ENCODE measurements at places on chromosomes 6 and 20. TPM values are rescaled to one million over a fixed set of nuclear protein-coding genes. Genes with fewer than 3 reads are reported as not detected.

GRCh38 chr6:131756039-131756438 is 45.2 kb upstream of the CTAGE9 start:
- no peak for DNase-seq

- DNase-seq = no peak
Observed at GRCh38 chr6:20084411-20084810, 127.9 kb downstream of the MBOAT1 start.

DNA sequence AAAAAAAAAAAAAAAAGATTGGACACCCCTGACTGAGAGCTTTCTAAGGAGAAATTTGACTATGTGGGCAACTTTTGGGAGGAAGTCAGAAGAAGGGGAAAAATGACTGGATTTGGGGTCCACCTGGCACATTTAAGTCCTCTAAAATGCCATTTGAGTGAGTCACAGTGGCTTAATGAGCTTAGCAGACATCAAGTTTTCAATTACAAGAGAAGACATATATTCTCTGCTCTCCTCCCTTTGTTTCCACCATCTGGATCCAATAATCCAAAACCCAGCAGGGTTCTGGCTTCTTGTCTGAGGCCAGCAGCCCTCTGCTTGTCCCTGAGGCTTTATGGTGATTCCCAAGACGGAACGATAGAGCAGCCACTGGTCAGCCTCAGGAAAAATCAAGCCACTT is 6.9 kb downstream of the PI3 start:
- DNase-seq = no peak

SLC35D3 gene
- 0.31 TPM for total RNA-seq

LST1 gene
- total RNA-seq = 10.9 TPM

DNA sequence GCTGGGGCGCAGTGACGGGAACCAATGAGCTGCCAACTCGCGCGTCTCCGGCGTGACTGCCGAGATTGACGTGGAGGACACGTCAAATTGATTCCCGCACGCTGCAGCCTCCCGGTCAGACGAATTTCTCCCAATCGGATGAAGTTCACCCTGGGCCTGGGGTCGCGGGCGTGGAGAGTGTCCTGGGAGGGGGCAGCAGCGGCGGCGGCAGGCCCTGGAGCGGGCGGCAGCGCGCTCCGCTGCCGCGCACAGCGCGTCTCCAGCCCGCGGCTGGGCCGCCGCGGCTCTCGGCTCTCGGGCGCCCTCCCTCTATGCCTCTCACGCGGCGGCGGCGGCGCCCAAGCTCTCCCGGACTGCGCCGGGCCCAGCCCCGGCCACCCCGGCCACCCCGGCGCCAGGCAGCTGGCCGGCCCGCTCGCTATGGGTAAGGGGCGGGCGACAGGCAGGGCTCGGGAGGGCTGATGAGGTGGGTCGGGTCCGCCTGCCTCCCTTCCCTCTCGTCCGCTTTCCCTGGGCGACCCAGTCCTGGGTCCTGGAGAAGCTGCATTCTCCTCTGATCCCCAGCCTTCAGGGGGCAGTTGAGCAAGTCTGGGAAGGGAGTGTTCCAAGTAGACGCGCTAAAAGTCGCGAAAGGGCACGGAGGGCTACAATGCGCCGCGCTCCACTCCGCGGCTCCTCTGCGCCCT is at the start of gene PAX1:
Gene PAX1, plus strand, starts transcription at position 90 of the 686 bp plus-strand sequence. Its CDS starts 49 bp downstream, at position 139.
- no peak for DNase-seq

SCRT2 gene
- 0.09 TPM for total RNA-seq
